ENCODE measurements at places on chromosomes 3 and 15.

DNA sequence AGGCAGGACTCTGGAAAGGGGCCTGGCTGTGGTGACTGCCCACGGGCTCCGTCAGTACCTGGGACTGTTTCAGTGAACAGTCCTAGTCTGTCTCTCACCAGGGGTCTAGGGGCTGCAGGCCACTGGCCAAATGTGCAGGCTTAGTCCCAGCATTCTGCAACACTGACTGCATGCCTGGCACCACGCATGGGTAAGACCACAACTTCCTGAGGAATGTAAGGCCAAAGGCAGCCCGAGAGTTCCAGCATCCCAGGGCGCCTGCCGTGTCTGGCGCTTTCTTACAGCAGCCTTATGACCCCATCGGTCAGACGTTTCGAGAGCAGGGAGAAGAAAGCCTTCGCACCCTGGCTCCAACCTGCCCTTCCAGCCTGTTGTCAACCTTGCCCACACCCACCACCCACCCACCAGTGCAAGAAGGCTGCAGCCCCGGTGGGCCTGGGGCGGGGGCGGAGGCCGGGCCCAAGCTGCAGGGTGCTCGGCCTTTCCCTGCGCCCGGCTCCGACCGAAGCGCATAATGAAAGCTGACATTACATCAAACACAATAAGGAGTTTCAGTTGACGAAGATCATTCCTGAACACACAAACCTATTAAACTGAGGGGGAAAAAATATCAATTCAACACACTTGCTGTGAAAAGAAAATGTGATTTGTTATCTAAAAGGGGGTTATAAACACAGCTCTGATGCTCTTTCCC lies 29.5 kb upstream of the TMEM115 start:
- no peak for DNase-seq

GRCh38 chr3:19573644-19574043 lies 360.4 kb downstream of the EFHB start:
- DNase-seq, result no peak

DNA sequence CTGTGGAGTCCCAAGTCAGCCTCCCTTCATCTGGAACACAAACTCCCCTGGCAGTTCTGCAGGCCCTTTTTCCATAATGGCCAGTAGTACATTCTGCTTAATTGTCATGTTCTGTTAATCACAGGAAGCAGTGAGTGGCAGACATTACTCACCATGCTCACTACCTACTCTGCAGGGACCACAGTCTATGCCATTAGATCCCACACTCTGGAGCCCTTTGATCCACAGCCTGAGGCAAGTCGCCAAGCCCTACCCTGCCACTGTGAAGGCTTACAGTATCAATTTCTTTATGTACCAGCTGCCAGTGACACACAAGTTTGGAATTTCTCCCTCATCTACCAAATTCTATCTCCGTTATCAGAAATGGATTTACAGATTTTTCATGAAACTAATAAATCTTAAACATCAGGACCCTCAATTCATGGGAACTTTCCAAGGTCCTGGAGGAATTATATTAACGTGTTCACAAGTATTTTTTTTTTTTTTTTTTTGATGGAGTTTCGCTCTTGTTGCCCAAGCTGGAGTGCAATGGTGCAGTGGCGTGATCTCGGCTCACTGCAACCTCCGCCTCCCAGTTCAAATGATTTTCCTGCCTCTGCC lies 20.6 kb upstream of the WWTR1 start:
- DNase-seq, result no peak

GRCh38 chr3:36796881-36797280 lies 32.5 kb upstream of the DCLK3 start:
- no peak for DNase-seq

GRCh38 chr15:70032509-70032908 lies 65.2 kb downstream of the TLE3 start:
- no peak for DNase-seq
